ENCODE measurements at places on chromosomes 16 and 17.

GRCh38 chr16:88456356-88457292 lies 3.5 kb downstream of the ZFPM1 start:
- DNase-seq: peak; percentile 73

GRCh38 chr16:67873435-67874370 lies 851 bp downstream of the EDC4 start:
- DNase-seq: no peak

DNA sequence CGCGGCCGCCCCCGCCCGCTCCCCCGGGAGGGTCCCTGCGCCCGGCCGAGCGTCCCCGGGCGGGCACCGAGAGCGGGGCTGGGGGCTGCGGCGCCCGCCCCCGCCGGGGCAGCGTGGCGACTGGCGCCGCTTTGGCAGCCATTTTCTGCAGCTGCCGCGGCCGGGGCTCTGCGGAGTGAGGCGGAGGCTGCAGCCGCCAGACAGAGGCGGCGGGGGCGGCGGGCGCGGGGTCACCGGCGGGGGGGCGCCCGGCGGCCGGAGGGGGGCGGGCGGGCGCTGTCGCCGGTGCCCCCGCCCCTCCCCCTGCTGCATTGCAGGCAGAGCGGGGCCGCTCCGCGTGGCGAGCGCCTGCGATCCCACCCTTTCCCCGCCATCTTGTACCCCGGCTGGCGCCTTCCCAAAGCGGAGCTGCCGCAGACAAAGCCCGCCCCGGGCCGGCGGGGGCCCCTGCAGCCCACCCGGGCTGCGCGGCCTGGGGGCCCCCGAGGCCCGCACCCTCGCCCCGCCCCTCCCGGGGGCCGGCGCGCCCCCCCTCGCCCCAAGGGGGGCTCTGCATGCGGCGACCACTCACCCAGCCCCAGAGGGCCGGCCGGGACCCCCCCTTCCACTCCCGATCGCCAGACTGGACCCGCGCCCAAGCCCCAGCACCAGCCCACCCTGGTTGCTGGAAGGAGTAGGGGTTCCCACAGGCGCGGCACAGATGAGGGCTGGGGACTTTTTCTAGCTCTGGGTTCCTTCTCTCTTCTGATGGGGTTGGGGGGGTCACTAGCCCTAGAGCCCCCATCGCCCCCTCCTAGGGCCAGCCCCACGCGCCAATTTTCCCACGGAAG lies 16.6 kb upstream of the CBX8 start:
- DNase-seq: no peak

DNA sequence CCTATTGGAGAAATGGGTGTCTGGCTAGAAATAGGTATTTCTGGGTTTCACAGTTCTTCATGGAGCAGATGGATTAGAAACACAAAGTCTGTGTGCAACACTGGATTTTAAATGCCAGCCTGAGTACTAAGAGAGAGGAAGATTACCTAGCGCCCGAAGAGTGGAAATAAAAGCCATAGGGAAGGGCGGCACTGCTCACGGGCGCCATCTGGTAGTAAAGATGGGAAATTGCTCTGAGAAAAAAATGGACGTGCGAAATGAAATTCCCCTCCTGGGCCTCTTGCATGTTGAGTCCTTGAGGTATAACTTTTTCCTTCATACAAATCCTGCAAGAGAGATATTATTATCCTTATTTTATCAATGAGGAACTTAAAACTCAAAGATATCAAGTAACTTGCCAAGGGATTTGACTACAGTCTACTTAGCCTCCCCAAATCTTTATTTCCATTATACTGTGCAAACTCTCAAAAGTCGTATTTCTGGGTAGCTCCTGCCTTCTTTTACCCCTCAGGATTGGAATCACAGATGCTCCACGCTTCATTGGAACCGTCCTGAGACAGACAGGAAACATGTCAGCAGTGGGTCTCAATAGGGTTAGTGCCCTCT lies 72.8 kb downstream of the MMD start:
- DNase-seq: no peak

- no peak for DNase-seq
These were observed 146.5 kb downstream of the MRM1 start for GRCh38 chr17:36747861-36748260.
